ENCODE measurements at places on chromosomes 6 and 20.

DNA sequence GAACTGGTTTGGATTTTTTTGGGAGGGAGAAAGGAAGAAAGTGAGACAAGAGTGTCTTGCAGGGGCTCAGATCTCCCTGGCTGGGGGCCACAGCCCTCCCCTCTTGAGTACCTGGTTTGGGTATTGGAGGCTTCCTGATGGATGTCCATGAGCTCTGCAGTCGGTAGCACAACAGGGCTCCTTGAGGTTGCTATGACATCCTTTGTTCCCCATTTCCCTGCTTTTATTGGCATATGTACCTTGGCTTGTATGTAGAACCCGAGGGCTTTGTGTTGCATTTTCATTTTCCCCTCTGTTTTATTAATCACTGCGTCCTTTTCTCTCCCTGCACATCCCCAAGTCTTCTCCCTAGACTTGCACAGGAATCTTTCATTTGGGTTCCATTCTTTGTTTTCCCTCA lies 355.5 kb upstream of the TSHZ2 start:
- H3K36me3 ChIP-seq: no peaks in the 10 kb centered on the region
- no peak for DNase-seq
- no peaks in the 10 kb centered on the region for H3K4me1 ChIP-seq
- H3K27me3 ChIP-seq: no peaks in the 10 kb centered on the region
- H3K4me3 ChIP-seq: no peak overlapping the region

DNA sequence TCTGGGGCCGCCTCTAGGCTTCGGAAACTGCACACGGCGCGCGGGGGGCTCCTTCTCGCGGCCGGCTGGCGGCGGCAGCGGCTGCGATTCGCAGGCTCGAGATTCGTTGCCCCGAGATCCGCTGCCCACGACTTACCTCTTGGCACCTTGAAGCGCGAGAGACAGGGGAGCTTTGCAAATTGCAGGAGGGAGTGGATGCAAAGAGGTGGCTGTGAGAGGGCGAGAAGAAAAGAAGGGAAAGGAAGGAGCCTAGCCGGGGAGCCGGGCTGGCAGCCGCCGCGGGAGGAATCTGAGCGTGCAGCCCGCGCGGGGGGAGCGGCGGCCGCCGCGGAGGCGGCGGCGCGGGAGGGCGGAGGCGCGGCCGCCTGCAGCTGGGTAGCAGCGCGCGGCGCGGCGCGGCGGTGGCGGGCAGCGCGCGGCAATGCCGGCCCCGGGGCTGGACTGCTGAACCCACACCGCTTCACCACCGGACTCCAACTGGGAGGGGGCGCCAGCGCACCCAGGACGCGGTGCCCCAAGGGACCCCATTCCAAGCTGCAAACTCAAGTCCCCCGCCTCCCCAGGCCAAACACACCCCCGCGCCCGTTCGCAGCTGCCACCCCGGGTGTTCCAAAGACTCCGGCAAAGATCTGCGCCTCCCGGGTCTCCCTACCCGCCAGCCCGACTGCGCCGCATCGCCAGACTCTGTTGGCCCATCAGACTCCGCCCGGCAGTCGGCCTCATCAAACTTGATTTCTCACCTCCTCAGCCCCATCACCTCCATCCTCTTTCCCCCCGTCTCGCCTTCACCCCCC lies 44.2 kb upstream of the SUPT3H start:
- H3K36me3 ChIP-seq: no peaks in the 10 kb centered on the region
- peaks cover 9% of the 10 kb centered on the region for H3K27me3 ChIP-seq
- DNase-seq: peak; percentile 64
- H3K4me1 ChIP-seq: no peaks in the 10 kb centered on the region
- H3K27ac ChIP-seq: no peak overlapping the region

DNA sequence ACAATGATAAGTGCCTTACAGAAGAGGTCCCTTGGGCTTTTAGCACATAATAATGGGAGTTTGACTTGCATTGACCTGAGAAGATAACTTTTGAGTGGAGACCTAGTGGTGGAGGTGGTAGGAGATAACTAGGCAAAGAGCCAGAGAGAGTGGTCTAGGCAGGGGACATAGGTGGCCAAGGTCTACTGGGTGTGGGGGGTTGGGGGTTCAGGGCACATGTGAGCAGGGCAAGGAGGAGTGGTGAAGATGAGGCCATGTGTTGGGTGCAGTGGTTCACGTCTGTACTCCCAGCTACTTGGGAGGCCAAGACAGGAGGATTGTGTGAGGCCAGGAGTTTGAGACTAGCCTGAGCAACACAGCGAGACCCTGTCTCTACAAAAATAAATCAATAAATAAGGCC lies 74.3 kb upstream of the CTNNBL1 start:
- no peak overlapping the region for H3K4me3 ChIP-seq
- H3K36me3 ChIP-seq: no peaks in the 10 kb centered on the region
- H3K27me3 ChIP-seq: no peaks in the 10 kb centered on the region
- DNase-seq: no peak

GRCh38 chr6:166777096-166777630 lies 150.1 kb upstream of the RPS6KA2 start:
- no peaks in the 10 kb centered on the region for H3K4me1 ChIP-seq
- H3K27ac ChIP-seq: no peak overlapping the region
- no peak overlapping the region for H3K4me3 ChIP-seq
- DNase-seq: no peak
- H3K27me3 ChIP-seq: peaks cover 63% of the 10 kb centered on the region
- no peaks in the 10 kb centered on the region for H3K36me3 ChIP-seq

DNA sequence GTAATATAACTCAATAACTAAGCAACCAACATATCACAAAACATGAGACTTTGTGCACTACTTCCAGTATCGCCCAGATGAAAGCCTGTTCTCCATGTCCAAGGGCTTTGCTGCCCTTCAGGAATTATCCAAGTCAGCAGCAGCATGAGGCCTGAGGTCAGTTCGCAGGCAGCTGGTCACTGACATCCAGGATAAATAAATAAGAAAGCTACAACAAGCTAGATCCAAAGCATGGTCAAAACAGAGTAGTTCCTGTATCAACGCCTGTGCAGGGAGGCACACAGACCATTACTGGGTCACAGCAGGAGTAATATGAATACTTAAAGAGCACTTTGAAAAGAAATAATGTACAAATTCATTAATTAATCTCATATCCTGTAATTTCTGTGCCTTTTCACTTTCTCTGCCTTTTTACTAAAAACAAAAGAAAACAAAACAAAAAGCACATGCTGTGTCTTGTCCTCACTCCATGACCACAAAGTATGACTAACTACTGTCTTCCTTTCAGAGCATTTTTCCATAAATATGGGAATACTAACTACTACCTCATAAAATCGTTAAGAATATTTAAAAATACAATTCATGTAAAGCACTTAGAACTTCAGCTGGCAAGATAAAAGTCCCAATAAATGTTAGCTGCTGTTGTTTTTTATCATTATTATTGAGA lies 374.9 kb upstream of the IRAK1BP1 start:
- H3K36me3 ChIP-seq: no peaks in the 10 kb centered on the region
- H3K27ac ChIP-seq: no peak overlapping the region
- H3K4me1 ChIP-seq: no peaks in the 10 kb centered on the region
- DNase-seq: no peak

DNA sequence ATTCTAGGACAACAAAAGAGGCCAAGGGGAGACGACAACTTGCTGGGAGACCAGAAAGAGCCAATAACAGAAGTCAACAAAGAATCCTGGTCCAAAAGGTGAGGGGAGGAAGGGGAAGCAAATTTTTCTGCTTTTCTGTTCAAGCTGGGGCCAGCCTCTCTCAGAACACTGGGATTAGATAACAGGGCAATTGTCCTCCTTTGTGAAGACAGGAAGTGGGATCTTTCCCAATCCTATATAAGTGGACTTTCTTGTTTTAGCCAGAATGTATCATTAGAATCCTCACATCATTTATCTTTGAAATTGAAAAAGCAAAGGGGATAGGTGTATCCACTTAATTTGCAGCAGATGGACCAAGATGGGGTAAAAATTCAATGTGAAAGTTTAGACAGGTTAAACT lies 101.2 kb upstream of the COL21A1 start:
- no peak for DNase-seq
- H3K4me1 ChIP-seq: no peaks in the 10 kb centered on the region
- H3K27ac ChIP-seq: no peak overlapping the region
- H3K36me3 ChIP-seq: no peaks in the 10 kb centered on the region
- H3K4me3 ChIP-seq: no peak overlapping the region
- no peaks in the 10 kb centered on the region for H3K27me3 ChIP-seq

GRCh38 chr6:37658121-37658520 lies 39.6 kb downstream of the MDGA1 start:
- no peak for DNase-seq
- H3K27me3 ChIP-seq: peaks cover 16% of the 10 kb centered on the region
- peaks cover 7% of the 10 kb centered on the region for H3K4me1 ChIP-seq
- no peaks in the 10 kb centered on the region for H3K36me3 ChIP-seq

GRCh38 chr20:39910536-39910935 lies 778.5 kb downstream of the MAFB start:
- no peak for DNase-seq
- no peaks in the 10 kb centered on the region for H3K27me3 ChIP-seq
- no peak overlapping the region for H3K4me3 ChIP-seq
- no peaks in the 10 kb centered on the region for H3K4me1 ChIP-seq
- no peaks in the 10 kb centered on the region for H3K36me3 ChIP-seq
- H3K27ac ChIP-seq: no peak overlapping the region

GRCh38 chr6:78917788-78918187 lies 50.4 kb downstream of the IRAK1BP1 start:
- DNase-seq: no peak
- no peak overlapping the region for H3K4me3 ChIP-seq
- no peaks in the 10 kb centered on the region for H3K4me1 ChIP-seq
- H3K27me3 ChIP-seq: no peaks in the 10 kb centered on the region

GRCh38 chr6:46651816-46652215 lies 802 bp downstream of the CYP39A1 start:
- H3K27ac ChIP-seq: no peak overlapping the region
- H3K27me3 ChIP-seq: peaks cover 2% of the 10 kb centered on the region
- no peaks in the 10 kb centered on the region for H3K4me1 ChIP-seq
- H3K4me3 ChIP-seq: no peak overlapping the region

GRCh38 chr20:43786885-43787284 lies 60.1 kb upstream of the GTSF1L start:
- no peaks in the 10 kb centered on the region for H3K4me1 ChIP-seq
- H3K4me3 ChIP-seq: no peak overlapping the region
- H3K27ac ChIP-seq: no peak overlapping the region
- no peaks in the 10 kb centered on the region for H3K27me3 ChIP-seq
- no peaks in the 10 kb centered on the region for H3K36me3 ChIP-seq

- H3K4me3 ChIP-seq: no peak overlapping the region
- no peaks in the 10 kb centered on the region for H3K36me3 ChIP-seq
Observed at GRCh38 chr6:139017227-139017626, 11.3 kb upstream of the ABRACL start.

DNA sequence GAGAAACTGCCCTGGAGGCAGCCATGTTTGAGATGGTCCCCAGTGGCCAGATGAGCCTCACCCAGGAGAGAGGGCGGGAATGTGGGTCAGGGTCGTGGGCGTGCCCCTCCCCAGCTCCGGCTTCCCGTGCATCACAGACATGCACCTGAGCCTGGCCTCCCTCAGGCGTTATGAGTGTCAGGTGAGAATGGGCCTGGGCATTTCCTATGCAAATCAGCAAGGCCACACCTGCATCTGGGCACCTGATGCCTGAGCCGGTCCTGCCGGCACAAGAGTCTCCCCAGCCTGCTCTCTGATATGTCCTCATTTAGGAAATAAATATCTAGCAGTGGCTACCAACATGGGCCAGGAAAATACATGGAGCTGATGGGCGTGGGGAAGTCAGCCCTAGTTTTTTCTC lies 82.4 kb downstream of the RAMACL start:
- no peak for DNase-seq
- H3K27ac ChIP-seq: no peak overlapping the region
- no peaks in the 10 kb centered on the region for H3K36me3 ChIP-seq
- peaks cover 92% of the 10 kb centered on the region for H3K27me3 ChIP-seq

DNA sequence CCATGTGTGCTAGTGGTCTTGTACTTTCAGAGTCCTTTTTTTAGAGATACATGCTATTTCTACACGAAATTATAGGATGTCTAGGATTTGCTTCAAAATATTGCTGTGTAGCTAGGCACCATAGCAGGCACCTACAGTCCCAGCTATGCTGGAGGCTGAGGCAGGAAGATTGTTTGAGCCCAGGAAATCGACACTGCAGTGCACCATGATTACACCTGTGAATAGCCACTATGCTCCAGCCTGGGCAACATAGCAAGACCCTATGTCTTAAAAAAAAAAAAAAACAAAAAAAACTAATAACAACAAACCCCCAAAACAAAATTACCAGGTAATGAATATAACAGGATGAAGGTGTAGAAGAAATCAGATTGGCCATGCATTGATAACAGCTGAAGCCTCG lies 121.7 kb downstream of the NFATC2 start:
- H3K4me3 ChIP-seq: no peak overlapping the region
- no peak overlapping the region for H3K27ac ChIP-seq
- no peaks in the 10 kb centered on the region for H3K4me1 ChIP-seq
- no peak for DNase-seq

GRCh38 chr6:134590449-134590848 lies 272.5 kb upstream of the SGK1 start:
- H3K4me3 ChIP-seq: no peak overlapping the region
- H3K36me3 ChIP-seq: no peaks in the 10 kb centered on the region
- H3K27ac ChIP-seq: no peak overlapping the region

DNA sequence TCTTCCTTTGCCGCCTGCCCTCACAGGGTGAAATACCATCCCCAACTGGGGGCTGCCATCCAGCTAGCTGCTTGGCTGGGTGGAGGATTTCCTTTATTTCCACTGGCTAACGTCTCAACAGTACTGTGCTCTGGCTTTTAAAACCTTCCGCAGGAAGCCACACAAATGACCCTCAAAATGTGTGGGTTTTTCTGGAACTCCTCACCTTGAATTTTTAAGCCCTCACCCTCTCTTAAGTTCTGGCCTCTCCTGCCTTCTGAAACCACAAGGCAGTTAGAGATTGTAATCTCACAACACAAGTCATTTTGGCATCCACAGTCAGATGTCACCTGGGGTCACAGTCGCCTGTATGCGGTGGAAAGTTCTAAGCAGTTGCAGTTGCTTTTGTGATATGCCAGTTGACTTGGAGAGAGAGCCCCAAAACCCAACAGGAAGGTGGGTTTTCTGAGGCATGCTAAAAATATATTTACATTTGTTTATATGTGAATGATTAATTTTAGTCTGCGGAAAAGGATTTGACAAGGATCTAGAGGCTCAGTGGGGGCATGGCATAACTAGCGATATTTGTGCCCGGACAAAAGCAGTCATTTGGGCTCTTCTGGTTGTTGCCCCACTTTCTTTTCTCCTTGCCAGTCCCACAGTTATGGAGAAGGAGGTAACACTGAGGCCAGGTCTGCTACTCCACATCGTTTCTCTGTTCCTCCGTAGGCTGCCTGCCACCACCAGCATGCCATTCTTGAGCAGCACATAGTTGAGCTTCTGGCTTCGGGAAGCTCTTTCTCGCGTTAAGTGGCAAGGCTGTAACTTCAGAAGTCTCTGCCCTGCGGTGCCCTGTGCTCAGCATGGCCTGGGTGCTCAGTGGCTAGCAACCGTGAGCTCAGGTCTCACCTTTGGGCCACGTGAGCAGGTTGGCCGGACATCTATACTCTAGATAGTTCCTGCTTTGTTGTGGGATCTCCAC lies 335.3 kb downstream of the CD83 start:
- peaks cover 69% of the 10 kb centered on the region for H3K4me1 ChIP-seq
- H3K27ac ChIP-seq: peak overlapping the region; percentile 77
- DNase-seq: peak; percentile 88
- H3K4me3 ChIP-seq: no peak overlapping the region

- DNase-seq: no peak
- H3K4me3 ChIP-seq: no peak overlapping the region
- peaks cover 62% of the 10 kb centered on the region for H3K27me3 ChIP-seq
- no peak overlapping the region for H3K27ac ChIP-seq
Observed at GRCh38 chr6:163369141-163369540, 45.4 kb upstream of the QKI start.

- no peaks in the 10 kb centered on the region for H3K27me3 ChIP-seq
- H3K27ac ChIP-seq: no peak overlapping the region
- no peaks in the 10 kb centered on the region for H3K4me1 ChIP-seq
- no peak for DNase-seq
- H3K36me3 ChIP-seq: peaks cover 36% of the 10 kb centered on the region
- H3K4me3 ChIP-seq: no peak overlapping the region
Observed at GRCh38 chr6:107868867-107869611, 44.9 kb upstream of the SCML4 start.

Measured in K562 (cell line).